ENCODE measurements at places on chromosomes 1 and 21.

DNA sequence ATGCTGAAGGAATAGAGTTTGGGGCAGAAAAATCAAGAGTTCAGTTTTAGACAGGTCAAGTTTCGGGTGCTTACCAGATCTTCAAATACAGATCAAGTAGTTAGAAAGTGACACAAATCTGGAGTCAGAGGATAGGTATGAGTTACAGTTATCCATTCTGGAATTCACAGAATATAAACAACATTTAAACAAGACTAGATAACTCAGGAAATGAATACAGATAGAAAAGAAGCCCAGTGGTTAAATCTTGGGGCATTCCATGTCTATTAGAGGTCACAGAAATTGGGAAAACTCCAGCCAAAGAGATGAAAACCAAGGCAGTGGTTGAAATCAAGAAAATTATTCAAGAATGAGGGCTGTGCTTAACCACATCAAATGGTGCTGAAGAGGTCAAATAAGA, 187.0 kb upstream of the HP1BP3 start:
- DNase-seq, result peak; percentile 61

DNA sequence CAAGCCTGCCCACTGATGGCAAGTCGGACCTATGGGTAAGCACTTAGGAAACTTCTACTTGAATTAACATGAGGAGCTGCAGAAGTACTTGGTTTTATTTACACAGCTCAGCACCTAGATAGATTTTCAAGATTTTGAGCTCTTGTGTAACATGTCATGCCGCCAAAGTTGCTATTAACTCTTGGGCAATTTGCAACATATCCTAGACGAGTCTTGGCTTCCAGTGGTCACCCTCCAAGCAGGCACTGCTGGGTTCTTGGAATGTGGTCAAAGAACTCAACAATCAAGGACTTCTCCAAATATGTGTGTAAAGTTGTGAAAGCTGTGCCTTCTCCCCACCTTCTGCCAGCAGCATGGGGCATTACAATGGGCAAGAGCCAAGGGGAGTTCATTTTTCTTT, 17.8 kb upstream of the GUCA2B start:
- peak; percentile 45 for DNase-seq

GRCh38 chr1:17994046-17994445, 113.6 kb upstream of the IGSF21 start:
- no peak for DNase-seq

- peak; percentile 61 for DNase-seq
These were observed 3.4 kb upstream of the HEYL start for GRCh38 chr1:39642796-39643195.

- DNase-seq, result no peak
These were observed 1.5 kb downstream of the FABP3 start for GRCh38 chr1:31371121-31371959.

DNA sequence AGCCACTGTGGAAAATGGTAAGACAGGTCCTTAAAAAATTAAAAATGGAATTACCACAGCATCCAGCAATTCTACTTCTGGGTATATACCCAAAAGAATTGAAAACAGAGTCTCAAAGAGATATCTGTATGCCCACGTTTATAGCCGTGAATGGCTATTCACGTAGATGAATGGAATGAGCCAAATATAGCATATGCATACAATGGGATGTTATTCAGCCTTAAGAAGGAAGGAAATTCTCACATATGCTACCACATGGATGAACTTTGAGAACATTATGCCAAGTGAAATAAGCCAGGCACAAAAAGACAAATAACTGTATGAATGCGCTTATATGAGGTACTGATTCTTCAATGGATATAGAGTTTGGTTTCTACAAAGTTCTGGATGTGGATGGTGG, 134.5 kb upstream of the KCNE2 start:
- DNase-seq, result no peak

GRCh38 chr21:44053567-44053966, 41.5 kb downstream of the TRAPPC10 start:
- no peak for DNase-seq

DNA sequence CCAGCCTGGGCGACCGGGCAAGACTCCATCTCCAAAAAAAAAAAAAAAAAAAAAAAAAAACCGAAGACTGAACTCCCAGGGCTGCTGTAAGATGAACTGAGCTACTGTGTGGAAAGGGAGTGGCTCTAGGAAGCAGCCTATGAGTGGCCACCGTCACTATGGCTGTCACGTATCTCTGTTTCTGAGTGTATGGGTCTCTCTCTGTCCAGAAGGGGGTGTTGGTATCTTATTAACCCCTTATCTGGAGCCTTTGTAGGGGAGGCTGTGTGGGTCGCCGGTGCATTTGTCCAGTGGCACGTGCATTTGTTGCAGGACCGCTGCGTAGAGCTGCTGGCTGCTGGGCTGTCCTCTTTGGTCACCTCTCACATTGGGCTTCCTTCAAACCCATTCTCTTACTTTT, 326.6 kb downstream of the CAMTA1 start:
- no peak for DNase-seq

DNA sequence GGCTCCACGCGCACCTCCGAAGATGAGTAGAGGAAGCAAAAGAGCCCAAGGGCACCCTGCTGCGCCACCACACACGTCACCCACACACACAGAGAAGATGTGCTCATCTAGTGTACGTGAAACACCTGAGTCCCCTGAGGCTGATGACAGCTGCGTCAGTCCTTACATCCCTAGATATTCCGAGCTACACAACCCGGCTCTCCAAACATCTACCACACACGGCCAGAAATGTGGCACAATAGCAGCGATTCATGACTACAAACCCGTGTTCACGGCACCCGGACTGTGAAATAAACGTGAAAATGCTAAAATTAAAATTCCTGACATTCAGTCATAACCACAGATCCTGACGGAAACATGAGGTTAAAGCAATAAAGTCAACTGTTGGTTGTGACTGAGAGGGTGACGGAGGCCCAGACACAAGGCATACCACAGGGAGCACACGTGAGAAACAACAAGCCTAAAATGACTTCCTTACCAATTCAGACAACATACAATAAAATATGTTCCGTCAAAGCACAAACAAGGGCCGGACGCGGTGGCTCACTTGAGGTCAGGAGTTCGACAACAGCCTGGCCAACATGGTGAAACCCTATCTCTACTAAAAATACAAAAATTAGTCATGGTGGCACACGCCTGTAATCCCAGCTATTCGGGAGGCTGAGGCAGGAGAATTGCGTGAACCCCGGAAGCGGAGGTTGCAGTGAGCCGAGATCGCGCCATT, 7.3 kb downstream of the SSU72 start:
- no peak for DNase-seq

- DNase-seq, result peak; percentile 60
These were observed 230.5 kb upstream of the ZRANB2 start for GRCh38 chr1:71311376-71311775.

DNA sequence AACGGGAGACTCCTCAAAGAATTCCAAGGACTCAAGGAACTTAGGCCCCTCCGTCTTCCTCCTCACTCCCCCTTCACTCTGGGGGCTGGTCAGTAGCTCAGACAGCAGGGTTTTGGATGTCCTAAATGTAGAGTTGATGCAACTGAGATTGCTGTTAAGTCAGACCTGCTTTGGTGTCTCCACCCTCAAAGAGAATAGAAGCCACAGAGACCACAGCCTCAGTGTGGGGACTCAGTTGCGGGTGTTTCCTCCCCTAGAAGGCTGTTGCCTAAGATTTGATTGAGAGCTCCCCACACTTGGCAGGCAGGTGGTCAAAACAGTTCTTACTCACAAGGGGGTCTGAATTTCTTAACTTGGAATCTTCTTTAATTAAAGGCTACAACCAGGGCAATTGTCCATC, 7.6 kb downstream of the MAN1C1 start:
- no peak for DNase-seq

GRCh38 chr21:24096651-24097050, 1510.6 kb downstream of the MRPL39 start:
- no peak for DNase-seq
